ENCODE measurements at places on chromosomes 13 and 19. TPM values are rescaled to one million over a fixed set of nuclear protein-coding genes. Genes with fewer than 3 reads are reported as not detected.

CYP4F11 gene
- total RNA-seq: 0.87 TPM

LATS2 gene
- total RNA-seq: 48.7 TPM

MEIOSIN gene
- total RNA-seq: not detected

DNA sequence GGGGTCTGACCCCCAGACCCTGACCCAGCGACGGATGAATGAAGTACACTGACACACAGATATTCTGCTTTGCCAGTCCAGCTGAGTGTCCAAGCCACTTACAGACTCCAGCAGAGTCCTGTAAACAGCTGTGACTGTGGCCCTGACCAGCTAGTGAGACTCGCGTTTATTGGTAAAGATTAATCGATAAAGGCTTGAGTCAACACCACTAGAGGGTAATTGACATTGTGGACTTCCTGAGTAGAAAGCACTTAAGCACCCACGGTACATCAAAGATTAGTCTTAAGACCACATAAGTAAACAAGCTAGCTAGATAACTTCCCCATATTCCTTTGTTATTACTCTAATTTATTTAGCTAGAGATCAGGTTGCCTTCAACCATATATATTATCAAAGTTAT lies 146.0 kb downstream of the OXGR1 start:
- DNase-seq: no peak

- DNase-seq: no peak
These were observed 72.5 kb downstream of the RYR1 start for GRCh38 chr19:38505958-38506357.

DNA sequence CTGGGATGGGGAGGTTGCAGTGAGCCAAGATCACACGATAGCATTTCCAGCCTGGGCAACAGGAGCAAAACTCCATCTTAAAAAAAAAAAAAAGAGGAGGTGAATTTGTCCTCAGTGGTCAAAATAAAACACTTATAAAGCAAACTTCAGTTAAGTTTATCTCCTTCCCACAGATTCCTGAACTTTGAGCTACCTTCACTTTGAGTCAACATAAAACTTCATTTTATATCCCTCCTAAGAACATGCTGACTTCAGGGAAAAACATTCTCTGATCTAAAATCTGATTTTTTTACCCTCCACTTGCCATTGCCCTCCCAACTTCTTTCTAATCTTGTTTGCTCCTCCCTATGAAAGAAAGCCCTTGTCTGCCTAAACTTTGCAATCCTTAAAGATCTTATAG lies 59.0 kb downstream of the ZNF429 start:
- no peak for DNase-seq

- DNase-seq: no peak
These were observed 48.7 kb downstream of the ZIC5 start for GRCh38 chr13:99922631-99923404.

- no peak for DNase-seq
These were observed 8.3 kb upstream of the DZIP1 start for GRCh38 chr13:95652821-95653220.
